ENCODE measurements at places on chromosomes 1 and 21. TPM values are rescaled to one million over a fixed set of nuclear protein-coding genes. Genes with fewer than 3 reads are reported as not detected.

The LCE3C gene
- polyA plus RNA-seq = not detected

The OLFML3 gene
- polyA plus RNA-seq = not detected

The SELL gene
- polyA plus RNA-seq = 1,749 TPM

The C8B gene
- polyA plus RNA-seq = not detected

The NDUFV3 gene
- 4.3 TPM for polyA plus RNA-seq

The SYPL2 gene
- not detected for polyA plus RNA-seq

The CYP2J2 gene
- polyA plus RNA-seq = not detected

The MATN1 gene
- 0.39 TPM for polyA plus RNA-seq

The PPIAL4G gene
- 0.07 TPM for polyA plus RNA-seq

GRCh38 chr1:78603206-78603605 is 17.0 kb upstream of the IFI44L start:
- H3K27me3 ChIP-seq = no peaks in the 10 kb centered on the region
- no peaks in the 10 kb centered on the region for H3K4me1 ChIP-seq
- H3K27ac ChIP-seq = no peak overlapping the region

DNA sequence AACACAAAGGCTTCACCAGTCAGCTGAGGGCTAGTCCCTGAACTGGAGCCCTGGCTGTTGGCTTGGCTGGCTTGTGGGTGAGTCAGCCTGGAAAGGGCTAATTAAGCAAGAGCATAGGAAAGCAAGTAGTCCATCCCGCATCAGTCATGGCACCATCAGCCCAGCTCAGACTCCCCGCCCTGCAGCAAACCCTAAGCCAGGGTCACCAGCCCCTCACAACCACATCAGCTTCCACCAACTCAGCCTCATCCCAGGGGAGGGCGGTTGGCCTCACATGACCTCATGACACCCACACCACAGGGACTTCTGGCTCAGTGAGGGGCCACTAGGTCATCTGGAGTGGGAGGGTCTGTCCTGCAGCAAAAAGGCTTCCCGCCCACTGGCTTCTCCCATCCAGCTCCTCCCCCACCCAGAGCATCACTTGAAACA is 7.0 kb upstream of the SPATC1L start:
- H3K27ac ChIP-seq = no peak overlapping the region
- no peaks in the 10 kb centered on the region for H3K4me1 ChIP-seq
- no peaks in the 10 kb centered on the region for H3K27me3 ChIP-seq
- no peak overlapping the region for H3K4me3 ChIP-seq

DNA sequence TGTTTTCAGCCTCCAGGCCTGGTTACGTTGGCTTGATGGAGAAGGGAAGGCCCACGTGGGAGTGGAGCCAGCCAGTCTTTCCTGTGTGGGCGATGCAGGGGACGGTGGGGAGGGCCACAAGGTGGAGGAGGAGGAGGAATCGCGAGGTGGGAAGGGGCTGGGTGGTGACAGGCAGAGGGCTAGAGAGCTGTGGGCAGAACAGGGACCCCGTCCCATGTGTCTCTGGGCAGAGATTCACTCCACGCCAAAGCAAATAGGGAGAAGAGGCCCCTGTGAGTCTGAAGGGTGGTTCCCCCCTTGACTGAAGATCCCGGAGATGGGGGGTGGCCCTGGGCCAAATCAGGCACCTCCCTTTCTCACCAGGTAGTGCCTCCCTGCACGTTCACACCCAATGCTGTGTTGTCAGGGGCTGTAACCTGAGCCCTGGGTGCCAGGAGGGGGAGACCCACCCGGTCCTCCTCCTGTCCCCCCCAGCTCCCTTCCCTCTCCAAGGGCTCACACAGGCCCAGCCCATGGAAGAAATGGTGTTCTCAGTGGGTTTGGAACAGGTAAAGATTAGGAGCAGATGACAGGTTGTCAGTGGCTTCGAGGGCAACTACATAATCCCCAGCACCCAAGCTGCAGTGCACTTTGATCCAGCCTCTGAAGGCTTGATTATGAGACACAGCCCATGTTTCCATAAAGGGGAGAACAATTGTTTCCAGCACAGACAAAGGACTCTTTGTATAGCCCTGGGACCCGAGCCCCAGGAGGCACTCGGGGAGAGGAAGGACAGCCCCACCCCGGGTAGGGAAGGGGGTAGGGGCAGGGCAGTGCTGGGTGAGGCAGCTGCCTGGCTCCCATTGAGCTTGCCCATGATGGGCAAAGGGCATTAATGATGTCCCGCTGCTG is 37.7 kb upstream of the GPR37L1 start:
- no peak for DNase-seq
- no peak overlapping the region for H3K27ac ChIP-seq
- no peaks in the 10 kb centered on the region for H3K36me3 ChIP-seq
- peaks cover 23% of the 10 kb centered on the region for H3K27me3 ChIP-seq

DNA sequence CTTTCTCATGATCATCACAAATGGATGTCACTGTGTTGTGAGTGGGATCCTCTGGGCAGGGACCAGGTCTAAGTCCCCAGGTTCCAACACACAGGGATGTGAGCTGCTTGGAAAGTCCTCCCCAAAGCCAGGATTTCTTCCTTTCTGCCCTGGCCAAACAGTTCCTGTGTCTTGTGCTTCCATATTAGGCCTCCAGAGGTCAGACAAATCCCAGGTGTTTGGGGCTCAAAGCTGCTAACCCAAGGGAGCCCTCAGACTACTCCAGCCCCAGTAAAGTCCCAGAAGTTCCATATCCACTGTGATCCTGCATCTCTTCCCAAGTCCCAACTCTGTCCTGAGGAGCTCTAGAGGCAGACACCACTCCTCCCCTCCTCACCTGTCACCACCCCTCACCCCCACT is 27.7 kb upstream of the MAGOH start:
- no peak for DNase-seq
- H3K27me3 ChIP-seq = no peaks in the 10 kb centered on the region

- peaks cover 23% of the 10 kb centered on the region for H3K4me1 ChIP-seq
- H3K4me3 ChIP-seq = peak overlapping the region; percentile 77
- no peaks in the 10 kb centered on the region for H3K36me3 ChIP-seq
Measured at GRCh38 chr1:2300004-2300771, 72.1 kb downstream of the SKI start.

- H3K4me1 ChIP-seq = peaks cover 16% of the 10 kb centered on the region
- H3K4me3 ChIP-seq = no peak overlapping the region
- no peaks in the 10 kb centered on the region for H3K36me3 ChIP-seq
- no peak for DNase-seq
- H3K27ac ChIP-seq = no peak overlapping the region
- no peaks in the 10 kb centered on the region for H3K27me3 ChIP-seq
Measured at GRCh38 chr1:235078480-235079381, 49.9 kb downstream of the TOMM20 start.

DNA sequence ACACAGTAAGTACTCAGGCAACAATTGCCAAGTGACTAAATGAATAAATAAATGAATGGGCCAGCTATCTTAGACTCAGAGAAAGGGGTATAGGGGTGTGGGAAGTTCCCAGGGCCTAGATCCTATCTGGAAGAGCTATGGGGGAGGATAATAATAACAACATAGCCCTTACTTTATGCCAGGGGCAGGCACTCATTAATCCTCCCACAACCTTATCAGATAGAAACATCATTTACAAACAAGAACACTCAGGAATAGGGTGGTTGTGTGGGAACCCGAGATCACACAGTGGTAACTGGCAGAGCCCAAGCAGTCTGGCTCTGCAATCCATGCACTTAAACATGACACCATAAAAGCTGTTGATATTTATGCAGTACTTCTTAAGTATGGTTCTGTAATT is 128.2 kb upstream of the SPATA6 start:
- H3K27me3 ChIP-seq = peaks cover 2% of the 10 kb centered on the region
- H3K4me3 ChIP-seq = no peak overlapping the region
- DNase-seq = no peak

DNA sequence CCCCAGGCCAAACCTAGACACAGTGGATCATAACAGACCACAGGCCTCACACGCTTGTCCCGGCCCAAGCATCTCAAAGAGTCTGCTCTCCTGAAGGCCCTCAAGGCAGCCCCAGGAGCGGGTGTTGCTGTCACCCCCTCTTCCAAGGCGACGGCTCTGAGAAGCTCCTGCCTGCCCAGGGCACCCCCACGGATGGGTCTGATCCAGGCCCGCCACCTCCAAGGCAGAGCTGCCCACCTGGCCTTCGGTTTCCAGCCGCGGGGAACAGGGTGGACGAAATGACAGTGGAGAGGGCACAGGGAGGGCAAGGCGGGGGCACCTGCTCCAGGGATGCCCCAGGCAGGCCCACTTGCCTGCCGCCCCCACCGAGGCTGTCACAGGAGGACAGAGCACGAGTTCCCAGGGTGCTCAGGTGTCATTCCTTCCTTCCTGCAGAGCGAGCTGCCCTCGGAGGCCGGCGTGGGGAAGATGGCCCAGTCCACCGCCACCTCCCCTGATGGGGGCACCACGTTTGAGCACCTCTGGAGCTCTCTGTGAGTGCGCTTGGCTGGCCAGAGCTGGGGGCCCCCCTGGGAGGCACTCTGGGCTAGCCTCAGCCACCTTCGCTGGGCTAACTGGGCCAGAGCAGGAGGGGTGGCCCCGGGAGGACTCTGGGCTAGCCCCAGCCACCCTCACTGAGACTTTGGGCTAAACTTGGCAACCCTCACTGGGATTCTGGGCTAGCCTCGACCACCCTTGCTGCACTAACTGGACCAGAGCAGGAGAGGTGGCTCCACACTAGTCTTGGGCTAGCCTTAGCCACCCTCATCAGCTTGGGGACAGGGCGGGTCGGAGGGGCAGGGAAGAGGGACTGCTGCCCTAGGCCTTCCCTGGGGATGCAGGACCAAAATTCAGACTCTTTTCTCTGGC is 29.8 kb downstream of the TP73 start:
- no peak for DNase-seq
- H3K4me1 ChIP-seq = peaks cover 22% of the 10 kb centered on the region
- peaks cover 24% of the 10 kb centered on the region for H3K27me3 ChIP-seq
- H3K36me3 ChIP-seq = no peaks in the 10 kb centered on the region

GRCh38 chr1:201013991-201014815 is 9.3 kb downstream of the KIF21B start:
- H3K4me1 ChIP-seq = peaks cover 60% of the 10 kb centered on the region
- peak overlapping the region; percentile 54 for H3K27ac ChIP-seq
- H3K27me3 ChIP-seq = no peaks in the 10 kb centered on the region
- DNase-seq = no peak
- no peaks in the 10 kb centered on the region for H3K36me3 ChIP-seq
- H3K4me3 ChIP-seq = no peak overlapping the region

DNA sequence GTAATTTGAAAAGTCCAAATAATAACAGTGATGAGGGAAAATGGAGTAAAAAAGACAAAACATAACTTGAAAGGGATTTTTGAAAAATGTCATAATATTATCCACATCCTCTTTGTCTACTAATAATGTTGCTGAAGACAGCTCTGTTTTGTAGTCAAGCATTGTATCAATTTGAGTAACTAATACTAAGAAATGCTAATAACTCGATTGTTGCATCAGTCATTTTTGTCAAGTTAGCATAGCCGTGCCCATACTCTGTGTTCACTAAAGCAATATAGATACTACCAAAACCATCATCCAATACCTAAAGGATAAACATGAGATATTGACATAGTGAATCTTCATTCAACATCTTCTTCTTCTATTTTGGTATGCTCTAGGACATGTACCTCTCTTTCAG is 17.3 kb downstream of the PDC start:
- H3K4me1 ChIP-seq = no peaks in the 10 kb centered on the region
- H3K27ac ChIP-seq = no peak overlapping the region
- H3K4me3 ChIP-seq = no peak overlapping the region

- no peak for DNase-seq
- no peaks in the 10 kb centered on the region for H3K36me3 ChIP-seq
- no peak overlapping the region for H3K27ac ChIP-seq
- peaks cover 28% of the 10 kb centered on the region for H3K4me1 ChIP-seq
Measured at GRCh38 chr21:37565530-37566223, 199.1 kb downstream of the DYRK1A start.

GRCh38 chr21:14740692-14741091 is 194.6 kb upstream of the SAMSN1 start:
- DNase-seq = no peak
- H3K4me3 ChIP-seq = no peak overlapping the region
- peaks cover 10% of the 10 kb centered on the region for H3K36me3 ChIP-seq

GRCh38 chr21:45136500-45136899 is 62.1 kb downstream of the ADARB1 start:
- peak overlapping the region; percentile 60 for H3K27ac ChIP-seq
- H3K4me3 ChIP-seq = no peak overlapping the region
- H3K4me1 ChIP-seq = peaks cover 61% of the 10 kb centered on the region
- H3K27me3 ChIP-seq = no peaks in the 10 kb centered on the region

DNA sequence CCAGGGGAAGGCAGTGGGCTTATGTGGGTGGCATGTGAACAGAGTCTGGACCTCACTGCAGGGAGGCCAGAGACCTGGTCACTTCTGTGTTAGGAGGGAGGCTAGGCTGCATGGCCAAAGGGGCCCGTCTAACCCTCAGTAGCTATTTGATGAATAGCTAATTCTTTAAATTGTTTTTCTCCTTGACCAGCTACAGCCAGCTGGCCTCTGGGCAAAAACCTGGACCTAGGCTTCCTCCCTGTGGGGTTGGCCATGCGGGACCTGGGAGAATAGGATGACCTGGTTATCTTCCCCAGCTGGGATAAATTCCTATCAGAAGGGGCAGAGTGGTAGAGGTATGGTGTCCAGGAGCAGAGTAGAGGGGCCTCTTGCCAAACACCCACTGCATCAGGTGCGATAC is 79.4 kb downstream of the TNR start:
- H3K4me3 ChIP-seq = no peak overlapping the region
- peaks cover 11% of the 10 kb centered on the region for H3K27me3 ChIP-seq
- DNase-seq = no peak
- H3K27ac ChIP-seq = no peak overlapping the region

DNA sequence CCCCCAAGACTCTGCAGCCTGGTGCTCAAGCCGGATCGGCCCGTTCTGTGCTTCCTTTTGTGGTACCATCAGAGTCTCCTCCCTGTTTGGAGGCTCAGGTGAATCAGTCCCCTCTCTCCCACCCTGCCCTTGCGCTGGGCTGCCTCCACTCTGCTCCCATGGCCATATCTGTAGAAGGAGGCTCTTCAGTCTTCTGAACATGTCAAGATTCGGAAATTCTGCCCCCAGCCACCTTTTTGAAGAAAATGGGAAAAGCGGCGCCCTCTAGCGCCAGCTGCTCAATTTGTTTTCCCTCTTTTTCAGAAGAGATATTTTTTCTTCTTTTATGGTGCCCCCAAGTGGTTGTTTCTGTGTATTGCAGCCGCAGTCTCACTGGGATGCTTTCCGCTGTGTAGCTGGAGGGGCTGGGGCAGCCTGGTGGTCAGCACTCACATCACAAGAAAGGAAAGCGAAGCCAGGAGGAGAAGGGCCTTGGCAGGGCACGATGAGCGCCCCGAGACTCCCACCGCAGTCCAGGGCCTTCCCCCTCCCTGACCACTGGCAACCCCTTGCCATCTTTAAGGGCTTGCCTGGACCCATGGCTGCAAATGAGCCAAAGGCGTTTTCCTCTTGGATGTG is 58.4 kb upstream of the CACNA1E start:
- H3K4me1 ChIP-seq = peaks cover 12% of the 10 kb centered on the region
- peaks cover 58% of the 10 kb centered on the region for H3K27me3 ChIP-seq
- no peaks in the 10 kb centered on the region for H3K36me3 ChIP-seq
- no peak overlapping the region for H3K27ac ChIP-seq
- peak; percentile 11 for DNase-seq

DNA sequence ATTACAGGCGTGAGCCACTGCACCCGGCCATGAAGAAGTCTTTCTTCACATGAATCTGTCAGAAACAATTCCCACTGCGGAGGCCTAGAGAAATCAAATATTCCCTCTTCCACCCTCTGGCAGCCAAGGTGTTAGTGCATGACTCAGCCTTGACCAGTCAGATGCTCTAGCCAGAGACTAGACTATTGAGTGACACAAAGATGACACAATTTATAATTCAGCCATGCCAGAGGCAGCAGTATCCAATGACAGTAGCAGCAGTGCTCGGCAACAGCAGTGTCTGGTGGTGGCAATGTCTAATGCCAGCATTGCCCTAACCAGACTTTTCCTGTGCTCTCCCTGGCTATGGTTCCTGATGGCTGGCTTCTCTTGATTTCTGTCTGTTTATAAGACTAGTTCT is 8.7 kb downstream of the CTXND2 start:
- peaks cover 9% of the 10 kb centered on the region for H3K27me3 ChIP-seq
- no peaks in the 10 kb centered on the region for H3K36me3 ChIP-seq
- no peak overlapping the region for H3K4me3 ChIP-seq
- peaks cover 9% of the 10 kb centered on the region for H3K4me1 ChIP-seq
- no peak overlapping the region for H3K27ac ChIP-seq

All from naive B cell (primary cell).